Stimulated activated CD8-positive, alpha-beta memory T cell treated with anti-CD3 and anti-CD28 coated beads, Interleukin-4, amount 100 ng/mL, for 4 hours (primary cell): ENCODE measurements at places on chromosomes 1 and 21.

- no peak for DNase-seq
These were observed 111.5 kb upstream of the APP start for GRCh38 chr21:26282058-26282457.

DNA sequence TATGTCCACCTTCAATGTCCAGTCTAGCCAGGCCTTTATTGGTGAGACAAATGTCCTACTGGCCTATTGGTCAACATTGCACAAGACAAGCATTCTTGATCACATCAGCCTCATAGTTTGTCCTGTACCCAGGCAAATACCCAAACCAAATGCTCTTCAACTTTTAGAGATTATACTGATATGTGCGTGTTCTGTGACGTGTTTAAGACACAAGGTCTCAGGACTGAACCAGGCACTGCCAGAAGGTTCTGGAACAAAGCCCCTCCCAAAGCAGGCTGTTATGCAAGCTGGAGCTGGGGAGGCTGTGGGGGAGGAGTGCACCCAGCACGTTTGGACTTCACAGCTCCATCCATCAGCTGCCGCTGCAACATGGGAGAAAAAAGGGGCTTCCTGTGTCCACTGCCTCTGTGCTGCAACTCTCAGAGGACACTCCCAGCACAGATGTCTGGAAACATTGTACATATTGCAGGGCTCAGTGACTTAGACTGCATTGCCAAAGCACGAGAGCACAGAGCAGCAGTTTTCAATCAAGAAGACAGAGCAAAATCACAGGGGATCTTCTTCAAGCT is 45.9 kb downstream of the NID1 start:
- DNase-seq: no peak

DNA sequence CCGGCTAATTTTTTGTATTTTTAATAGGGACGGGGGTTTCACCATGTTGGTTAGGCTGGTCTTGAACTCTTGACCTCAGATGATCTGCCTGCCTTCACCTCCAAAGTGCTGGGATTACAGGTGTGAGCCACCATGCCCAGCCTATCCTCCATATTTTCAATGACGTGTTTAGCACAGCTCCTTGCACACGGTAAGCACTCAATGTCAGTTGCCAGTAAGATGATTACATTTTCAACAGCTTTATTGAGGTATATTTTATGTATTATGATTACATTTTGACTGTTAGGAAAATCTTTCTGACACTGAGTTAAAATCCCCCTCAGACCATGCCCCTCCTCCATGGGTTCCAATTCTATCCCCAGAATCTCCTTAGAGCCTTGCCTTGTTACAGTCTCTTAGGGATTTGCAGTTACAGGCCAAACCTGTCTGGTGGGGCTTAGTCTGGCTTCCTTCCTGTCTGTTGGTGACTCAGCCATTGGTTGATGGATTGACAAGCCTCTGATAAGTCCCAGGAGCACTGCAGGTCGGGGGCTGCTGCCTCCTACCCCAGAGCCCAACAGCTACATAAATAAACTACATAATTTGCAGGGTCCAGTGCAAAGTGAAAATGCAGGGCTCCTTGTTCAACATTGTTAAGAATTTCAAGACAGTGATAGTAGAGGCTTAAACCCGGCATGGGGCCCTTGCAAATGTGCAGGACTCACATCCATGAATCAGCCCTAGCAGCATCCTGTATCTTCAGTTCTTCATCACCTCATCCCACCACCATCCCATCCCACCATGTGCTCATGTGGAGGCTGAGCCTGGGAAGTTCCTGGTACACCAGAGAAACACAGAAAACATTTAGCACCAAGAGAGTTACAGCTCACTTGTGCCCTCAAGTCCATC is 23.4 kb downstream of the COA7 start:
- DNase-seq: no peak

- no peak for DNase-seq
These were observed 13.1 kb upstream of the DMRTB1 start for GRCh38 chr1:53446051-53446450.

- DNase-seq: no peak
These were observed 83.2 kb downstream of the PLXNA2 start for GRCh38 chr1:208161005-208161404.

DNA sequence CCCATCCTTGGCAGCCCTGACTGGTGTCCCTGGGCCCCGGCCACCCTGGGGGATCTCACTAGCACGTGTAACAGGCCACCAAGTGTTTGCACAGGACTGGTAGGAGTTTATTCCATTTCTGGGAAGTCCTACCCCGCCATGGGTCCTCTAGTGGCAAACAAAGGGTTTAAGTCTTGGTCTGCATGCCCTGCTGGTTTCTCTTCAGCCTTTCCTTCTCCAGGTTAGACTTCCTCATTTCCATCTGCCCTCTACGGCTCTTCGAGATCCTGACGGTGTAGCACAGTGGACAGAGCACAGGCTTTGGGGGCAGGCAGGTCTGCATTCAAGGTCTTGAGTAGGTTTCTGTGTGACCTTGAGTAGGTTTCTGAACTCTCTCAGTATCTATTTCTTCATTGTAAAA is 2.8 kb downstream of the AGTRAP start:
- no peak for DNase-seq

DNA sequence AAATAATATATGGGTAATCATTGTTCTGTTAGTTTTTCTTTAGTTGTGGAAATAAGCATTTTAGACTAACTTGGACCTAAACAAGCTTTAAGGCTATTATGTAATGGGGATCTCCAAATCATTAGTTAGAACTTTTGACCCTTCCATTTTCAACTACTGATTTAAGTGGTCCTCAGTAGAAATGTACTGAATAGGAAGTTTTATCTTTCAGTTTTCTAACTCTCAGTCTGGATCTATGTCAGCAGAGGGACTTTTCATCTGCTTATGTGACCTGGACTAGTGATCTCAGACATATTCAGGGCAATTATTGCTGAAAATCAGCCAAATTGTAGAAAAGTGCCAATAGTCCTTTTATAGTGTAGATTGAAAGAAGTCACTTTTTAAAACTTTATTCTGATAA is 56.0 kb downstream of the SASS6 start:
- no peak for DNase-seq

DNA sequence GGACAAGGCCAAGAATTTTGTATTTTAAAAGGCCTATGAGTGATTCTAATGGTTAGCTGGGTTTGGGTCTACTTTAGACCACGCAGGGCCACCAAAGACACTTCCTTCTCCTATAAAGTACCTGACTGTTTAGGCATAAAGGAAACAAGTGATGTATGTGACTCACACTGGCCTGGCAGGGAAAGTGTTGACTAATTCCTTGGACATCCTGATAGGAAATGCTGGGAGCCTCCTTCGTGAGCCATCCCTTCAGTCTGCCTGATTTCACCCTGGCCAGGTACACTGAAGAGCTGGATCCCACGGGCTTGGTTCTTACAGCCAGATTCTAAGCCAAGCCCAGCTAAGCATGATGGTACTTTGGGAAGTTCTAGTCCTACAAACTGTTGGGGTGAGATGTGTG is 100.5 kb upstream of the HMGB4 start:
- DNase-seq: no peak

DNA sequence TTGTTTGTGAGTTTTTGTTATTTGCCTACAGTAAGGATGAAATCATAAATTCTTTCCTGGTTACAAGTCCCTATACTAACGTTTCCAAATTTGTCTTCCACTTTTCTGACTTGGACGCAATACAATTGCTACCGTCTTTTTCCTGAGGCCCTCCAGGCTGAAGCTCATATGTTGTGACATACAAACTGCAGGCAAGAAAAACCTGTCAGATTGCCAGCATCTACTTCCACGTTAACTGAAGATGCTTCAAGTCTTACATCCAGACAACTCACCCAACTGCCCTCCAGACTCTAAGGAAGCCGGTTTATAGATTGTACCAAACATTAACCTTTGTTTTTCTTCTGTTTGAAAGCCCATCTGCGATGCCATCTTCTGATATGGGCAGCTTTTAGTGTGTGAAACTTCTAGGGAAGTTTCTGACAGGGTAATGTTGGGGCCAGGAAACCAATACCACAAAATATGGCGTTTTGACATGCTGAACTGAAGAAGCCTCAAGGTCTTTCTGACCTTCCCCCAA is 21.4 kb upstream of the RNF11 start:
- DNase-seq: no peak

GRCh38 chr1:246569248-246570238 is 3.3 kb downstream of the CNST start:
- no peak for DNase-seq

DNA sequence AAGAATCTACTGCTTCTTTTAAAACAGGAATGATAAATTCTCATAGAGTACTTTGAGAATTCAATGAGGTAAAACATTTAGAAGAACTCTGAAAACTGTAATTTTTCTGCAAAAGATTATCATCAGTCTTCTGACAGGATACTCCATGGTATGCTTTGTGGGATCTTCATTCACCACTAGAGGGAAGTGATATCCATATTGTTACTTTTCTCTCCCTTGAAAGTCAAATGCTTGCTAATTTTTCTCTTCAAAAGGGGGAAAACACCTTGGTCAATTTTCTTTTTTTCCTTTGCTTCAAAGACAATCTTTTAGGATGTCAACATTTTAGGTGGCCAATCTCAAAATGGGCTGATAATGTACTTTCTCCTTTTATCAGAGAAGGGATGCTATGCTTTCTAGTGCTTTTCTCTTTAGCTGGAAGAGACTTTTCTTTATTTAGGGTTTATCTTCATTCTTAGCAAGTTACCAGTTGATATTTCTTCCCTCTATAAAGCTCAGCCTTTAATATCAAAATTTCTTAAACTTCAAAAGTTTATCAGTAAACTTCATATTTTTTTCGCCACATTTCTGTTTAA is 95.5 kb downstream of the NEGR1 start:
- DNase-seq: no peak

DNA sequence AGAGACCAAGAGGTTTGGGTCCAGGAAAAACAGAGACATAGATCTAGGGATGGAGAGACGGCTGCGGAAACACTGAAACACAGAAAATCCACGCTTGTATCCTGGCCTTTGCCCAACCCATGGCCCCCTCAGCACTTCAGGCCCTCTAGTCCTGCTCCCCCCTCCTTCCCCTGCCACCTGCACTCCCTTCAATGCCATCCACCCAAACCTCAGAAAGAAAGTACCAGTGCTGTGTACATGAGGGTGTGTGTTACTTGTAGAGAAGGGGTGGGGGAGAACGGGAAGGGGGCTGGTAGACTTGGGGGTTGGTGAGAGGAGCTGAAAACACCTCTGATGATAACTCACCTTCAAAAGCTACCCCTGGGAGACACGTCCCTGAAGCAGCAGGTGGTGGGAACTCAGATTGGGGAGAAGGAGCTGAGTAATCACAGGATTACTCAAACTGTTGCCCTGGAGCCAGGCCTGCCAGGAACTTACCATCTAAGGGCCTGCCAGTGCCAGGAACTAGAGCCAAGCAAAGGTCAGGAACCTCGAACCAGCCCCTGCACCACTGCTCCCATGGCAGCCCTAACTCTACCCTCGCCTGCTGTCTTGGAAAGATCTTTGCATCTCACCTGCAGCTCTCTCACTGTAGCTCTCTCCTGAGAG is 11.5 kb downstream of the RORC start:
- no peak for DNase-seq

DNA sequence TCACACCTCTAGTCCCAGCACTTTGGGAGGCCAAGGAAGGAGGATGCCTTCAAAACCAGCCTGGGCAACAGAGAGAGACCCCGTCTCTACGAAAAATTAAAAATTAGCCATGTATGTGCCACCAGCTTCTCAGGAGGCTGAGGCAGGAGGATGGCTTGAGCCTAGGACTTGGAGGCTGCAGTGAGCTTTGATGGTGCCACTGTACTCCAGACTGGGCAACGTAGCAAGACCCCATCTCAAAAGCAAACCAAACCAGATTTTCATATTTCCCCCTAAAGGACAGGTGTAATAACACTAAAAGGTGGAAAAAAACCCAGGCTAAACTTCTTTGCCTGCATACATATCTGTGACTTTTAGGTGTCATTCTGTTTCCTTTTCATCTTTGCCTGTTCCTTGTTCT is 3.7 kb downstream of the UCK2 start:
- DNase-seq: no peak

GRCh38 chr1:223678841-223679240 is 13.3 kb upstream of the CAPN8 start:
- no peak for DNase-seq

DNA sequence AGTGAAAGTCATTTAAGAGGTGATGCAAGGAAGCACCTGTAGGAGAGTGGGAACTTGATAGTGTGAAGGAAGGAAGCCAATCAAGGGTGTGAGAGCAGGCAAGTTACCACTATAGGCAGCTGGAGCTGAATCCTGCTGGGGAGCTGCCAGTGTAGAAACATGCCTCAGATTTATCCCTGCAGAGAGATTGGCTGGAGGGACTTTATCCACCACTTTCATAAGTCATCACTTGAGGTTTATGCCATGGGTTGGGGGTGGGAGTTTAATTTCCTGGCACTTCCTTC is 443.6 kb downstream of the PLPP3 start:
- DNase-seq: no peak

DNA sequence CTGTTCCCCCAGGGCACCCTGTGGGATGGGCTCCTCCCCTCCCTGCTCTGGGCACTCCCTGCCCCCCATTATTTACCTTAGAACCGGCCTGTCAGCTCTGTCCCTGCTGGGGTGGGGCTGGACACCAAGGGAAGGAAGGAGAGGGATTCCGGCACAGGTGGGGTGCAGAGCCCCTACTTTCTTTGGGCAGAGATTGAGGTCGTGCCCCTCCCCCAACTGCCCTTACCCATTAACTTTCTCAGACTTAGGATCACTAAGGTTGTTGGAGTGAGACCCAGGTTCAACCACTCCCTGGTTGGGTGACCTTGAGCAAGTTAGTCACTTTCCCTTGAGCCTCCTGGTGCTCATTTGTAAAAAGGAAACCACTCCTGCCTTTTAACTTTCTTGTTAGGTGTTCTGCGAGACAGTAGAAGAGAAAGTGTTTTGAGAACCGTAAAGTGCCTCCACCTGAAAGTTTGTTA is 57.0 kb upstream of the SYNC start:
- no peak for DNase-seq

DNA sequence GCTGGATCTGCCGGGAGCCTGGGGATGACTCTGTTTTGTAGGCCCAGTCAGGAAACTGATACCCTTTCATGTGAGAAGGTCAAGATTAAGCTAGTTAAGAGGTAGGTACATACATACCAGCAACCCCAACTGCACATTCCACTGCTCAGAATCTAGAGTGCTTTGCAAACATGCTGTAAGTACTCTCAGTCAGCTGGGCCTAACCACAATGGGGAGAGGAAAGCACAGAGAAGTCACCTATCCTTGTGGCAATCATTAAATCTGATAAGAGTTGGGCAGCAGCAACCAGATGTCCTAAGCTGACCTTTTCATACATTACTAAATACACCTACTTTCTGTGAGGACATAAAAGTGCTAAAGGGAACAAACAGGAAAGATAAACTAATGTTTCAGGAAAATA is 2.5 kb downstream of the ETV3 start:
- DNase-seq: no peak

GRCh38 chr1:203686091-203686632 is 59.5 kb downstream of the ATP2B4 start:
- DNase-seq: no peak

- DNase-seq: no peak
These were observed 4.6 kb downstream of the FCRLB start for GRCh38 chr1:161725908-161726472.
